ENCODE measurements at places on chromosomes 6 and 20.

GRCh38 chr6:38436726-38437465 lies 202.8 kb downstream of the BTBD9 start:
- peak; percentile 13 for DNase-seq

DNA sequence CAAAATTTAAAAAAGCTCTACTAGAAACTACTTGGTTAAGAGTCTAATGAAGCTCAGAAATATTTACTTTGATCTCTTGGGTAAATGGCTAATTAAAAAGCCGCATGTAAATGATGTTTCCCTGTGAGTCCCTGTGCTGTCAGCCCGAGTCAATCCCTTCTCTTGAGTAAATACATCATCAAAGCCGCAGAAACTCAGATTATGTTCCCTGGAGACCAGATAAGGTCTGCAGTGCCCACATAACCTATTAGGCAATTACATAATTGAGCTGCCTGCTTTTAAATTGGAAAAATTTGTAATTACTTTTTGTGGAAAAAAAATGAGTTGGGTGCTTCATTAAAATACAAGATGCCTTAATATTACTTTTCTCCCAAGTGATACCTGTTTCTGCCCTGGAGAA lies 83.1 kb downstream of the KIZ start:
- DNase-seq, result no peak

- peak; percentile 14 for DNase-seq
Observed at GRCh38 chr20:9617940-9618339, 103.5 kb downstream of the LAMP5 start.

DNA sequence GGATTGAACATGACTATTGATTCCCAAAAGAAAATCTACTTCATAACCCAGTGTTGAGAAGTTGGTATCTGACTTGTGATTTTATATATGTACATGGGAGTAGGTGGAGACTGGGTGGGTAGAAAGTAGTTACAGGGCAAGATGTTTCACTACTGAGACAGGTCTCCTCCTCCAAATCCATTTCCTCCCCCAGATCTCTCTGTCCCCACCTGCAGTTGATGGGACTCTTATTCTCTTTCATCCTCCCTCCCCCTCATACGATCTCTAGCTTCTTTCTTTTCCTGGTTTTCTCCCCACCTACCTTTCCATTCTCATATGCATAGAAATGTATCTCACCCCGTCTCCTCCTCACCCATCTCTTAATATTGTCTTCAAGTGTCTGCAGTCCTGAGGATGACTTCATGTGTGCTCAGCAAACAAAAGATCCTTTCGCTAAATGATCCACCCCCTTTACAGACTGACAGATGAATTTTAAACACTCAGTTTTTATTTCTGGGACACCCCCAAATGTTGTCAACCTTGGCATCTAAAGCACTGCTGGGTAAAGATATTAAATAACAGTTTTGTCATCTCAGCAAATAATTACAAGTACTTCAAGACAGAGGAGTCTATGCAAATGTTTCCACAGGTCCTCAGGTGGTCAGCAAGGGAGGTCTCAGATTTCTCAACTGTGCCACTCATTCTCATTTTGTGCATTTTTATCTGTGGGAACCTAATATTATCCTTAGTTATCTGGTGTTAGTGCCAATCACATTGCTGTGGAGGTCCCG lies 18.7 kb upstream of the HECA start:
- DNase-seq, result no peak

- DNase-seq, result no peak
Observed at GRCh38 chr6:156925718-156926607, 148.8 kb downstream of the ARID1B start.

DNA sequence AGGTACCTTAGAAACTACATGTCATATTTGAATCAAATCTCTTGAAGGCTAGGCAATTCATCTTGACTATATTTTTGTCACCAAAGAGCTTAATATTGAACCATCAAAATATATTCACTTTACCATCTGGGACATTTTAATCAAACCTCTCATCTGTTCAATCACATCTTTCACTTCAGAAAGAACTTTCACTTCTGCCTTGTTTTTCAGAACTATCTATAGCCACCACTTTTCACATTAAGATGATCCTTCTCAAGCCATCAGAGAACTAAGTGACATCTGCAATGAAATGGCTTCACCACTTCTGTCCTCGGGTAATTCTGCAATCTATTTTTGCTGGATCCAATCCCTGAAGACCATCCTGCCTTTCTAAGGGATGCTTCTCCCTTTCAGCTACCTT lies 57.8 kb downstream of the OR2B2 start:
- DNase-seq, result no peak

GRCh38 chr6:169489563-169490245 lies 212.1 kb downstream of the WDR27 start:
- peak; percentile 70 for DNase-seq

DNA sequence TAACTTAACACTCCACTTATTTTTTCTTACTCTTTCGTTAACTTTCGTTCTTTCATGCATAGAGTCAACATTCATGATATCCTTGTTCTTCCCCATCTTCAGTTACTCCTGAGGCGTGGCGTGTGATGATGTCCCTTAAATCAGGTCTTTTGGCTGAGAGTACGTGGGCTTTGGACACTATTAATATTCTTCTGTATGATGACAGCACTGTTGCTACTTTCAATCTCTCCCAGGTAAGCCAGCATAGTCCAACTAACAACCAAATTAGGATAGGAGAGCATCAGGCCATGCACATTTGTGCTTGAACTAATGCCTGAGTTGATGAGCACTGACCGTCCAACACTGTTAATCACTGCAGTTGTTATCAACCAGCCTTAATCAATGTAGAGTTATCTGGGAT lies 119.6 kb downstream of the TMEM242 start:
- DNase-seq, result no peak

Data from GM03348 (cell line).